ENCODE measurements at places on chromosomes 2 and 18. TPM values are rescaled to one million over a fixed set of nuclear protein-coding genes. Genes with fewer than 3 reads are reported as not detected.
A peak's percentile ranks its signal among the peaks of the same experiment; 100 is the strongest.

DNA sequence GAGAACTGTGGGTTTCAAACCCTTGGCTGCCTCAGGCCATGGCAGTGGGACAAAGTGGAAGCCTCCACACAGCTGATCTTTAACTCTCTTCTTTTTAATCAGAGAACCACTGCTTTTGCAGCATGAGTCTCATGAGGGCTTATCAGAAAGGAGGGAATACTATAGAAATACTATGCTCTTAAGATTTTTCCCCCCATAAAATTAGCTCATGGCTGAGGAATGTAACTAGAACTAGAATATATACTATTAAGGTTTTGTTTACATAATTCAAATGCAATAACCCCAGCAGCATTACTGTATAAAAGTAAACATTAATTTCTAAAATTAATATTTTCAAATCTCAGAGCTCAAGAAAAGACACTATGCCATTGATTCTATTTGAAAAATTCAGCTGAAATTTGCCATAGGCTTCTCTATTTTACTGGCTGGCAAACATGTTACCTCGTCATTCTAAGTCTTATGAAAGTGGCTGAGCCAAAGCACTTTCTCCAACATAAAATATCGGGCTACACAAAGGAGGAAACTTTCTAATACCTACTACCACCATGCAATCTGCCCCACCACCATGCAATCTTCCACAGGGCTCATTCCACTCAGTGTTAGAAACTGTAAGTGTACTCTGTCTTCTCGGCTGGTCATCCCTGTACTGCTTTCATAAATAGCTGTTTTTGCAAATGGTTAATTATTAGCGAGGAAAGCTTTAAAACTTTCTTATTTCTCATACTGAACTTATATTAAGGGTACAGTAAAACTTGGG lies 42.5 kb downstream of the WDR35 start:
- no peak for DNase-seq

GRCh38 chr2:128413014-128413717 lies 94.5 kb upstream of the HS6ST1 start:
- no peak for DNase-seq

GRCh38 chr18:2681993-2682603 lies 26.6 kb downstream of the SMCHD1 start:
- no peak for DNase-seq

DNA sequence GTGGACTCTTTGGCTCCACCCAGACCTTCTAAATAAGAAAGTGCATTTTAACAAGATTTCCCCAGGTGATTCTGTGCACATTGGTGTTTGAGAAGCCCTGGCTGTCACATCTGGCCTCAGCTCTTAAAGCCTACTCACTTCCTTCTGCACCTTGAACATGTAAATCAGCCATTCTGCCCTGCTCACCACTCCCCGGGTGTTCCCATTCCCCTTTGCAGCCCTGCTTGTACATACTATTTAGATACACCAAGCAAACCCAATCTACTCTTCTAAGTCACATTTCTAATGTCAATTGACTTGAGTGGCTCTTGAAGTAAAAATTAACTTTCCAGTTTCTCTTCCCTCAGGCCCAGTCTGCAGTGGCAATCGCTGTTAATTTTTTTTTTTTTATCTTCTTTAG lies 13.1 kb upstream of the SCN1A start:
- no peak for DNase-seq

DNA sequence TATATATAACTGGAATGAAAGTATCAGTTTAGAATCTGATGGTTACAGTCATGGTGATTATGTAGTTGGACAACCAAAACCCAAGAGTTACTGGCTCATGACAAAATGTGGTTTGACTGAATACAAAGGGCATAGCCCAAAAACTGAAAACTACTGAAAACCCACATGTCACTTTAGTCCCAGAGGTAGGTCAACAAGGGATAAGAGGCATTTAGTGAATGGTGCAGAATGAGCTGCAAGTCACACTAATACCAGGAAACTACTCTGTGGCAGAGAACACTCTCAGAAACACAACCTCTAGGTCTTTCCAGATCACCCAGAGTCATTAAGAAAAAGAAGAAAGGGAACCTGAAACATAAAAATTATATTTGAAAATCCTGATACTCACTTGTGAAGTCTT lies 154.5 kb downstream of the AGPS start:
- no peak for DNase-seq

DNA sequence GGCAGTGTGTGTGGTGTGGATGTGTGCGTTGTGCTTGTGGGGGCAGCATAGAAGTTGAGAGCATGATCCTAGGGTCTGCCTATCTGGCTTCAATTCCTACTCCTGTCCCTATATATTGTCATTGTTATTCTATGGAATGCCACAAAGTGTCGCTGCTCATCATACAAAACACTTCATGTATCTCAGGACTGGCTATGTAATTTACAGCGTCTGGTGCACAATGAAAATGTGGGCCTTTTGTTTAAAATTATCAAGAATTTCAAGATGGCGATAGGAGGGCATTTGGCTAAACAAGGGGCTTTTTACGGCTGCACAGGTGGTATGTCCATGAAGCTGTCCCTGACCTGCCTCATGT lies 3.4 kb downstream of the SERPINB2 start:
- no peak for DNase-seq

GRCh38 chr18:48977914-48978313 lies 27.1 kb upstream of the SMAD7 start:
- no peak for DNase-seq

DNA sequence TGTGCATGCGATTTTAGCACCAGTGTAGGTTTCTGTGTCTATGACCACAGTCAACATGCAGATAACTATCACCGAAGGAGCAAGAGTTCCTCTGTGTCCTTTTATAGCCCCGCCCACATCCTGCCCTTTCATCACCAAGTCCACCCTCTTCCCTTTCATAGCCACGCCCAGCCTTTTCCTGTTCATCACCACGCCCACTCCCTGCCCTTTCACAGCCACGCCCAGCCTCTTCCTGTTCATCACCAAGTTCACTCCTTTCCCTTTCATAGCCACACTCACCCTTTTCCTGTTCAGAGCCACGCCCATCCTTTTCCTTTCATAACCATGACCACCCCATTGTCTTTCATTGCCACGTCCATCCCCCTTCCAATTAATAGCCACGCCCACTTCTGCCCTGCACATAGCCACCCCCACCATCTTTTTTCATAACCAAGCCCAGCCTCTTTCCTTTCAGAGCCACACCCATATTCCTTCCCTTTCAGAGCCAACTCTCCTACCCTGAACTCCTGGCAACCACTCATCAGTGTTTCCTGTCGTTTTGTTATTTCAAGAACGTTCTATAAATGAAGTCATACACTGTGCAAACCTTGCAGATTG lies 273.9 kb downstream of the MYT1L start:
- DNase-seq = peak; percentile 17

GRCh38 chr2:233711312-233712008 lies 1.2 kb upstream of the UGT1A5 start:
- peak; percentile 82 for DNase-seq

GRCh38 chr2:188647430-188648070 lies 326.6 kb upstream of the COL3A1 start:
- DNase-seq = no peak

CCDC141 gene
- 90.3 TPM for total RNA-seq

SPDYA gene
- total RNA-seq = 0.89 TPM

RPRM gene
- not detected for total RNA-seq

- DNase-seq = no peak
These were observed 54.1 kb downstream of the LPIN2 start for GRCh38 chr18:2958819-2959298.

FBXO41 gene
- 8.5 TPM for total RNA-seq

TMEM17 gene
- total RNA-seq = 3.3 TPM

IER3IP1 gene
- total RNA-seq = 11.3 TPM

ING5 gene
- total RNA-seq = 47.4 TPM

DNA sequence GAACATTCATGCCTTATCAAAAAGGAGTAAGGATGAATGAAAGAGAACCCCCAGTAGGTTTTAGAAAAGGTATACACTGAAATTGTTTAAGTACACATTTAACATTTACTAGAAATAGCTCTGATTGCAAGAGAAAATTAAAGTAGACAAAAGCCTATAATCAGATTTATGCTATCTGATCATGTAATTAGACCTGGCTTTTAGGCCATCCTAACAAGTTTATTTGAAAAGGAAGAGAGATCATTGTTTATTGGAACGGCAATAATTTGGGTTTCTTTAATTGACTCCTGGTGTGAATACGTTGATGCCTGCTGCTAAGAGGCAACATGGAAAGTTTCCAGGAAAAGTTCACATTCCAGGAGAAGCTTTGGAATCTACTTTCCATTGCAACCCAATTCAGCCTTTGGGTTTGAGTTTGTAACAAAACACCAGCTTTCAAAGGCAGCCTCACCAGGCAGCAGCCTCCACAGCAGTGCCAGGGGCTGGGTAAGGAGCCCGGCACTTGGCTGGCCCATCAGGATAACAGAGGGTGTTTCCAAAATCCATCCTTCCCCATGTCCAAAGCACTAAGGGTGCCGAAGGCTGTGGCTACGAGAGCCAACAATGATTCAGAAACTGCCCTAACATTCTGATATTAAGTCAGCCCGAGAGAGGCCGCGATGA lies 18.0 kb downstream of the FZD7 start:
- DNase-seq = no peak

- no peak for DNase-seq
These were observed 47.8 kb downstream of the LRRTM1 start for GRCh38 chr2:80256782-80257167.

DNA sequence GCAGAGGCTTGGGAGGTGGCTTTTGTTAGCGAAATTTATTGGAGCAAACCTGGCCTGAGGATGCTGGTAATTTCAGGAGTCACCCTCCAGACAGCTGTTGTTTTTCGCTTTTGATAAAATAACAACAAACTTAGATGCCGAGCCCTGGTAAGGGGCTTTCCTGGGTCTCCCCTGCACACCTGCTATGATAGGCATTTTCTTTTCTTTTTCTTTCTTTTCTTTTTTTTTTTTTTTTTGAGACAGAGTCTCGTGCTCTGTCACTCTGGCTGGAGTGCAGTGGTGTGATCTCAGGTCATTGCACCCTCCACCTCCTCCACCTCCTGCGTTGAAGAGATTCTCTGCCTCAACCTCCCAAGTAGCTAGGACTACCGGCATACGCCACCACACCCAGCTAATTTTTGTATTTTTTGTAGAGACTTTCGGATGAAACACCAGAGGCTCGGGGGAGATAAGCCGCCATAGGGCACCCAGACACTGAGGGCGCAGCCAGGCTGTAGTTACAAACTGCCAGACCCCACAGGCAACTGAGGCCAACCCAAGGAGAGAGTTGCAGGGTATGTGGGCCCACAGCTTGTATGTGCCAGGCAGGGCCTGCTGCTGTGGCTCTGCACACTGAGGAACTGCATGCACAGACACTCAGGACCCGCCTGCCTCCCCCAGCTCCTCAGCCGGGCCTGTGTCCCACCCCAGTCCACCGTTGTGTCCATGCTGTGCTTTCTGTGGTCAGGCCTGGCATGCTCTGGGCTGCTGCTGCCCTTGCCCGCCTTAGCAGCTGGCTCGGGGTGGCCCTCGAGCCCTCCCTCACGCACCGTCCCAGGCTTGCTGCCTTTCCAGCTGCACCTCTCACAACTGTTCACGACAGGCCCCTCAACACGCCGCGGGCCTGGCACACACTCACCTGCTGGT lies 3.9 kb downstream of the GYPC start:
- DNase-seq = no peak

- DNase-seq = no peak
These were observed 230.3 kb downstream of the PDE11A start for GRCh38 chr2:177842243-177842642.

HJURP gene
- total RNA-seq = 1.9 TPM

SLC9A2 gene
- total RNA-seq = 19.9 TPM

- DNase-seq = no peak
These were observed 50.8 kb downstream of the WIPF1 start for GRCh38 chr2:174546519-174547506.

CHN1 gene
- 15.3 TPM for total RNA-seq

GRCh38 chr2:112162341-112162740 lies 24.2 kb downstream of the FBLN7 start:
- no peak for DNase-seq

CPO gene
- total RNA-seq = 0.23 TPM

GRCh38 chr2:174729797-174730697 lies 34.2 kb downstream of the CHRNA1 start:
- no peak for DNase-seq

- DNase-seq = no peak
These were observed 75.2 kb downstream of the SOWAHC start for GRCh38 chr2:109689182-109689930.

VWA3B gene
- total RNA-seq = 0.58 TPM

DNA sequence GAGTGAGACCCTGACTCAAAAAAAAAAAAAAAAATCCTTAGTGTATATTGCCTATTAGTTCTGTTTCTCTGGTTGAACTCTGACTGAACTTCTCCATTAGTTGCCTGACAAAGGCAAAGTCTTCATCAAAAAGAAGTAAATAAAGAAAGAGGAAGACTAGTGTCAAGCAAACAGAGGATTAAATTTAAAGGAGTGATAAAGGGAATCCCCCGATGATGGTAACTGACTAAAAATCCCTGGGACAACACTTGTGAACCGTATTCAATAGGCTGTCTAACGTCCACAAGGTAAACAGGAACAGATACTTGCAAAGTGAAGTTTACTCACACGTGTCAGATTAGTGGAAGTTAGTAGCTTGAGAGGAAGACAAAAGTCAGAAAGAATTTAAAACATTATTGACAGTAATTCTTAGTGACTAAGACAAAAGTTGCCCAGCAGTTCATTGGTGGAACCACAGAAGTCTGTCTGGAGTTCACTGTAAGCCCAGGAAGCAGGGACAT lies 26.2 kb upstream of the SPOPL start:
- no peak for DNase-seq

CFAP65 gene
- total RNA-seq = 0.29 TPM

IL1B gene
- total RNA-seq = 33.2 TPM

GRCh38 chr2:42021464-42021863 lies 26.4 kb upstream of the PKDCC start:
- DNase-seq = no peak

- DNase-seq = no peak
These were observed 117.5 kb downstream of the ACVR1 start for GRCh38 chr2:157758586-157758985.

CHRND gene
- total RNA-seq = not detected

DNA sequence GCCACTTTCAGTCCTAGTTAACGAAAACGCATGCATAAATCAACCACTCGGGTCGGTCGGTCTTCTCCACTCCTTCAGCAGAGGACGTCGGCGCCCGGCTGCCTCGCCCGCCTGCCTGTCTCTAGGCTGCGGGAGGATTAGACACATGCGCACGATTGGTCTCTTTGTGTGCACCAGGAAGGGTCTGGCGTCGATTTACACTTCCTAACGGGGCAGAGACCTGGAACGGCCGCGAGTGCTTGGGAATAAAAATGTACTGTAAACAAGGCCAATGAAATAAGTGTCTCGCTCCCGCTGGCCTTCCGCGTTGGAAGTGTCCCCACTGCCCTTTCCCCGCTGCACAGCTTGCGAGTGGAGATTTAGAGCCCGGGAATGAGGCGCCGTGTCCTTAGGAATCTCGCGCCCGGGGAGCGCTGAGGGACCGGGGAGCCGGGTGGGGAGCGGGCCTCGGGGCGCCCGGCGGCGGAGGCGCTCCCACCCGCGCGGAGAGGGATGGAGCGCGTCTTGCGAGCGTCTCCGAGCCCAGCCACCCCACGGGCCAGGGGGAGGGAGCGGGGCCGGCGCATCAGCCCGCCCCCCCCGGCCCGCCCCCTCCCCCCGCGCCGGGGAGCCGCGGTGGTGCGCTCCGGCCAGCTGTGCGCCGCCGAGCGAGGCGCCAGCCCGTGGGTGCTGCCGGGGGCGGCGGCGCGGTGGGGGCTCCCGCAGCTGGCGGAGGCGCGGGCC lies at the start of gene DOK6:
Gene DOK6 (plus strand): TSS at position 636 of the 723 bp plus-strand sequence.
- DNase-seq = peak; percentile 42

MAPK4 gene
- 13.5 TPM for total RNA-seq

Data from mucosa of gallbladder (tissue), 1 donor.